Activated naive CD4-positive, alpha-beta T cell (primary cell): ENCODE measurements at places on chromosomes 1 and 21.

DNA sequence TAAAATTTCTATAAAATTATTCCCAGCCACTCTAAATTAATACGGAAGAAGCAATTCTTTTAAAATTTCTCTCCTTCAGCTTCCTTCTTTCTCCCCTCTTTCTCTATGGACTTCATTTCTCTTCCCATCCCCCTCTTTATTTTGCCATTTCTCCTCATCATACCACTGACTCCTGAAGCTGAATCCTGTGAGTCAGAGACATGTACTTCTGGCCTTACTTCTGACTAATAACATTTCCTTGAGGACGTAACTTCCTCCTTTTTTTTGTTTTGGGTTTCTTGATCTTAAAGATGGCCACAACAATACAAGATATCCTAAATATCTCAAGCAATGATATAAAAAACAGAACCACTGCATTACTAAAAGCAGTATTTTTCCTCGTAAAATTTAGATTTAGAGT, 63.6 kb upstream of the DENND1B start:
- no peak for DNase-seq

- DNase-seq = no peak
Measured at GRCh38 chr1:7473223-7474142, 297.6 kb upstream of the VAMP3 start.

GRCh38 chr1:198535631-198536030, 4.8 kb downstream of the ATP6V1G3 start:
- no peak for DNase-seq

GRCh38 chr1:14217384-14217783, 381.1 kb upstream of the KAZN start:
- no peak for DNase-seq

DNA sequence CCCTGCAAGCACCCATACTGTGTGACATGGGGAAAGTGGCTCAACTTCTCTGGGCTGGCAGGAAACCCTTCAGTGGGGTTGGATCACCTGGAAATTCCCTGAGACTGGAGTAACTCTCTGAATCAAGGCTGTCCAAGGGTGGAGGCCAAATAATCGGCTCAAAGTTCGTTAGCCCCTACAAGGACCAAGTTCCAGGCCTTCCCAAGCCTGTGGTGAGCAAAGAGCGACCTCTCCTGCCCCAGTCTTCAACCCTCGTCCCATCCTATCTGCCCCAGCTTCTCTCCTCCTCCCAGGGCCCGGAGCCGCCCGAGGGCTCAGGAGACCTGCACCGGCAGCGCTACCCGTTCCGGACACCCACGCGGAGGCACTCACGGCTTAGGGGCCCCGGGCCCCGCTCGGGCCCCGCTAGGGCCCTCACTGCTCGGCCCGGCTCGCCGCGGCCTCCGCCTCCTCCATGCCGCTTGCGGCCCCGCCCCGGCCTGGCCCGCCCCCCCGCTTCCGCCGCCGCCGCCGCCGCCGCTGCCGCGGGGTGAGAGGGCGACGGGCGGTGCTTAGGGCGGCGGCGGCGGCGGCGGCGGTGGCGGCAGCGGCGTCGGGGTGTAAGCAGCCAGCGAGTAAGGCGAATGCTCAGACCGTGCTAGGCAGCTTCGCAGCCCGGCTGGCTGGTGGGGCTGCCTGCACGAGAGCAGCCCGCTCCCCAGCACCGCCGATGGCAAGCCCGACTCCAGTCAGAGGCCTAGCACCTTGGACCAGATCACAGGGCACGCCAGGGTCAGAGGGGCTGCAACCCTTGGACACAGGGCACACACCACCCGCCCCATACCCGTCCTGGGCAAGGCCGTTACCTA, at the start of gene POMGNT1:
TSS of gene POMGNT1 (minus strand) at position 471 of the 848 bp plus-strand sequence. CDS start 613 bp downstream, outside the sequence.
- peak; percentile 33 for DNase-seq

- no peak for DNase-seq
Measured at GRCh38 chr1:101943237-101943636, 53.5 kb downstream of the OLFM3 start.

- DNase-seq = no peak
Measured at GRCh38 chr1:201507360-201507675, 395 bp upstream of the CSRP1 start.

- no peak for DNase-seq
Measured at GRCh38 chr1:239982762-239983161, 108.9 kb upstream of the FMN2 start.

GRCh38 chr1:90291431-90292216, 296.7 kb downstream of the ZNF326 start:
- no peak for DNase-seq

GRCh38 chr1:226677027-226678020, 61.8 kb downstream of the ITPKB start:
- DNase-seq = no peak

DNA sequence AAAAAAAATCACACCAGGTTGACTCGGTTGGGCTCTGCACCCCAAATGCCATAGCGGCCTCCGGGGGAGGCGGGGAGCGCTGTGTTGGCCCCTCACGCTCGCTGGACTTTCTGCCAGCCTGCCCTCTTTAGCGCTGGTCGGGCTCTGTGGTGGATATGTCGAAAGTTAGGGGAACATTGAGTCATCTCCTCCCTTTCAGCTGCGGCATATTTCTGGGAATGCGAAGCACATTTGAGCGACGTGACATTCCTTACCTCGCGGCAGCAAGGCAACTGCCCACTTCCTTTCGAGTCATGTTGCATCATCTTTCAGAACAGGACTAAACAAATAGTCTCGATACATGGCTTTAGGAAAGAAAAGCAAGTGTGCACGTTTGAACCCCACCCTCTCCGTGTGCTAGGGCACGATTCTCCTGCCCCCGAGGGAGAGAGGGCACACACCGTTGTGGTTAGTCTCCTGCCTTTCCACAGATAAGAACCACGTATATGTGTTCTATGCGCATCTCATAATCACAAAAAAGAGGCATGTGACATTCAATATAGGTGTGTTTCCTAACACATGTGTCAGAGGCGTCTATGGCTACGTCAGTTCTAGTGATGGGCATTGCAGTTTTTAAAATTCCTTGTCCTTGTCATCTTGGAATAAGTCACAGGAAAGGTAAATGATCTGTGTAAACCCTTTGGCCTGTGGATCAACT, 105.9 kb upstream of the SLC45A1 start:
- no peak for DNase-seq

DNA sequence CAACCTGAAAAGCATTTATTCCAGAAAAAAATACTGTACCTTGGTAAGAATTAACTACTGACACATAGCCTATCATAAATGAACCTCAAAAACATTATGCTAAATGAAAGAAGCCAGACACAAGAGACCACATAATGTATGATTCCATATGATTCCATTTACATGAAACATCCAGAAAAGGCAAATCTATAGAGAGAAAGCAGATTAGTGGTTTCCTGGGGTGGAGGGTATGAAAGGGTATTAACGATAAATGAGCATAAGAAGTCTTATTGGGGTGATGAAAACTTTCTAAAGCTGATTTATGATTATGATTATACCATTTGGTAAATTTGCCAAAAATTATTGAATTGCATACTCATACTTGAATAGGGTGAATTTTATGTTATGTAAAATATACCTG, 10.3 kb upstream of the COL6A2 start:
- DNase-seq = no peak

DNA sequence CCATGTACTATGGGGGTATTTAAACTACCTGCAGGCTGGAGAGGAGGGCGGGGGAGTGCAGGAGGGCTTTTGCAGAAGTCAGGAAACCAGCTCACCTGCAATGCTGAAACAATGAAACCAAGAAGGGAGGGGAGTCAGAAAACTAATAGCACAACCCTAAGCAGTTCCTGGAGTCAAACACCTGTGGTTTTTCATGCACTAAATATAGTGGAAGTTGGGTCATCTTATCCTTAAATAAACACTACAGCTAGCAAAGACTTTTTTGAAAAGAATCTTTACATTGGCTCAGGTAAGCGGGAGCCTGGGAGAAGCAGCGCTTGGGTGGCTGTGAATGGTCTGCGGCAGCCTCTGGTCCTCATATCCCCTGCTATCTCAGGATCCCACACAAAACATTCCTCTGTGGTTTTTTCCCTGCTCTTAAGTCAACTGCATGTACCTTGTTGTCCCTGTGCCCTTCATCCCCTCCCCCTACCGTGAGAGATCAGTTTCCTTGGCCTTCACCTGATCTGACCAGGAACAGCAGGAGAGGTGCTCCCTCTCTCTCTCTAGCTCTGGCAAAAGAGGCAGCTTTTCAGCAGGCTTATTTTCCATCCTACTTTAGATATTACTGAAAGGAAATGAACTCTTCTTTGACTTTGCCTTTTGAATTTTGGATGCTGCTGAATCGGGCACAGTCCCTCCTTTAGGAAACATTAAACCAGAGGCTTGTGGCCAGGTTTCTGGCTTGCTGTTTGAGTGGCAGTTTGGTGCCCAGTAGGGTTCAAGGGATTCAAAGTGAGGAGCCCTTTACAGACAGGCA, 26.6 kb downstream of the TENT5C start:
- no peak for DNase-seq

- DNase-seq = no peak
Measured at GRCh38 chr1:215002471-215002870, 80.1 kb upstream of the KCNK2 start.

DNA sequence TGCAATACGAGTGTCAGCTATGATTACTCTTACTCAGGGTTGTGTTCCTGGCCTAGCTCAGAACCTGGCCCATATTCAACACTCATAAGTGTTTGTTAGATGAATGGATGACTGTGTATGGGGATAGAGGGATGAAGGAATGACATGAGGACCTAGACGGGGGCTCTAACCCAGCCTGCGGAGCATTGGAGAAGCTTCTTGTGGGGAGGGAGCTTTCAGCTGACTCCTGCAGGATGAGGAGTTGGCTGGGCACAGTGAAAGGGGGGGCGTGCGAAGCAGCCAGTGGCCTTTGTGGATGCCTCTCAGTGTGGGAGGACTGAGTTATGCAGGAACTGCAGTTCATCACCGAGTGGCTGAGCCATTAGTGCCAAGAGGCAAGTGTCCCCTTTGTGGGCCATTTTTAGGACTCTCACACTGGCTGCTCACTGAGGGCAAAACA, 1.2 kb upstream of the EXTL1 start:
- no peak for DNase-seq

- no peak for DNase-seq
Measured at GRCh38 chr1:14850563-14850962, 252.1 kb downstream of the KAZN start.

GRCh38 chr1:10777749-10778574, 18.5 kb downstream of the CASZ1 start:
- no peak for DNase-seq

DNA sequence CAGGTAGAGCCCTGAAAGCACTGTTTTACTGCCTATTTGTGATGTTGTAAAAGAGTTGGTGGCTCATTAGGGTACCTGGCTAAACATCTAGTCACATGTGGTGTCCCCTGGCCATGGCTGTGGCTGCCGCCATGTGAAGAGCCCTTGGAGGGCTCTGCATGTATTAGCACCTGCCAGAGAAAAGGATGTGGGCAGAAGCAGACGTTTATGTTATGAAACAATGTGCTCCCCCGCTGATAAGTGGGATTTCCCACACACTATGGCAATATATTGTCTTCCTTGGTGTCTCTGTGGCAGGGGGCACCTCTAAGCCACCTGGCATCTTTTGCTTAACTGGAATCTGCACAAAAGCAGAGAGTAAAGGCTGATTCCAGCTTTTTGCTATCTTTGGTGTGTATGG, 9.6 kb downstream of the TENT5C start:
- no peak for DNase-seq

DNA sequence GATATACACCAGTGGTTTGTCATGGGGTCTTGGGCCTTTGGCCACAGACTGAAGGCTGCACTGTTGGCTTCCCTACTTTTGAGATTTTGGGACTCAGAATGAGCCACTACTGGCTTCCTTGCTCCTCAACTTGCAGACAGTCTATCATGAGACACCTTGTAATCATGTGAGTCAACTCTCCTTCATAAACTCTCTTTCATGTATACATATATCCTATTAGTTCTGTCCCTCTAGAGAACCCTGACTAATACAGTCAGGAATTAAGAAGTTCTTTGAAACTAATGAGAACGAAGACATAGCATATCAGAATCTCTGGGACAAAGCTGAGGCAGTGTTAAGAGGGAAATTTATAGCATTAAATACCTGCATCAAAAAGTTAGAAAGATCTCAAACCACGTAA, 110.8 kb downstream of the SLC5A9 start:
- no peak for DNase-seq

DNA sequence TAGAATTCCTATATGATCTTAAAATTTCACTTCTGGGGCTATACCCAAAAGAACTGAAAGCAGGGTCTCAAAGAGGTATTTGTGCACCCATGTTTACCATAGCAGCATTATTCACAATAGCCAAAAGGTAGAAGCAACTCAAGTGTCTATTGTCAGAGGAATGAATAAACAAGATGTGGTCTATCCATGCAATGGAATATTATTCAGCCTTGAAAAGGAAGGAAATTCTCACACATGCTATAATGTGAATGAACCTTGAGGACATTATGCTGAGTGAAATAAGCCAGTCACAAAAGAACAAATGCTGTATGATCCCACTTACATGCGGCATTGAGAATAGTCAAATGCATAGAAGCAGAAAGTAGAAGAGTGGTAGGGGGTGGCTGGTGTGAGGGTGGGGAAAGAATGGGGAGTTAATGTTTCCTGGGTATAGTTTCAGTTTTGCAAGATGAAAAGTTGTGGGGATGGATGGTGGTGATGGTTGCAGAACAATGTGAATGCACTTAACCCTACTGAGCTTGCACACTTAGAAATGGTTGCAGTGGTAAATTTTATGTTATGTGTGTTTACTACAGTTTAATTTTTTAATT, 122.4 kb downstream of the TOMM20 start:
- no peak for DNase-seq

- DNase-seq = no peak
Measured at GRCh38 chr1:68375919-68376318, 73.8 kb downstream of the RPE65 start.

DNA sequence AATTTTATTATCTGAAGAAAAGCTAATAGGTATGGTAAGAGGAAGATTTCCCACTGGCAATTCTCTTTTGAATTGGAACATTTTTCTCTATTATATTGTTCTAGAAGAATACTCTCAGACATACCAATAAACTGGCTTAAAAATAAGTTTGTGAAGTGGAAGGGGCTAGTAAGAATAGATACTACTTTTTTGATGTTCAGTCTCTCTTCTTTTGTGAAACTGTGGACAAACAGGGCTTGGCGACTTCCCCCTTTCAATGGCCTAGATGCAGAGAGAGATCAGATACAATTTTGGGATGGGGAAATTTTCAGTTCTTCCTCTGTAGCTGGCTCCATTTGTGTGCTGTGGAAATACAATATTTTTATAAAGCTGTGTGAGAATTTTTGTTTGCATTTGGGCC, 2.5 kb downstream of the PBX1 start:
- no peak for DNase-seq

- no peak for DNase-seq
Measured at GRCh38 chr1:29548091-29548490, 311.8 kb downstream of the PTPRU start.
